ENCODE measurements at places on chromosomes 1 and 21.

- no peak for DNase-seq
Measured at GRCh38 chr1:207421078-207421477, 33.0 kb upstream of the CR2 start.

DNA sequence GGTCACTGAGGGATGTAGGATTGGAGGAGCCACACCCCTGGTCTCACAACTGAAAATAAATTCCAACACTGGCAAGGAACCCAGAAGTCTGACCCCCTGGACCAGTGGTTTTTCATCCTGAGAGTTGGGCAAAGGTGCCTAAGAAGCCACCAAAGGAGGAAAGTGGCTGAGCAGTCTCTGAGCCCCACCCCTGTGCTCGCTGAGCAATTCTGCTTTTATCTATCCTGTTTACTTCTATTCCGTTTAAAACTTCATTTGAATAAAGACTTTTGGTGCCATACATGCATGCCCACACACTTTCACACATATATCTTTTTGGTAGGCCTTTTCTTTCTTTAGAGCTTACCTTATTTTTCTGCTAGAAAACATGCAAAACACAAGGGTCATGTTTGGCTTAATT, 13.9 kb upstream of the CD53 start:
- DNase-seq: no peak

DNA sequence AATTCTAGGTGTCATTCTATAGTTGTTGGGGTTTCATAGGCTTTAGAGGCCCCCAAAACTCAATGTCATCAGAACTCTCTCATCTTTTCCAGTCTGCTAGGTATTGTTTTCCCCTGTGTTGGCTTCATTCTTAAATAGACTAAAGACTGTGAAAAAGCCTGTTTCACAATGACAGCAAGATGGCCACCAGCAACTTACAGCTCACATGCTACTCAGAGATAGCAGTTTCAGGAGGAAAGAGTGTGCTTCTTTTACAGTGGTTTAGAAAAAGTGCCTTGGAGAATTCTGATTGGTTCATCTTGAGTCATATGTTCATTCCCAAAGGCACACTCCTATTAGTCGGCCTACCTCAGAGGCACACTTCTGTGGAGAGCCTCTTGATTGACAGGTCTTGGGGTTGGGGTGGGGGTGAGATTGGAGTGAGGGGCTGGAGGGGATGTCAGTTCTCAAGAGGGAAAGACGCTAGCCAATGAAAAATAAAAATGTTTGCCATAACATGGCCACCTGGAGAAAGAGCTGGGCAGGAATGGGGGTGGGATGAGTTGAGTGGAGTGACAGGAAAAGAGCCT, 8.5 kb downstream of the IL23R start:
- no peak for DNase-seq

DNA sequence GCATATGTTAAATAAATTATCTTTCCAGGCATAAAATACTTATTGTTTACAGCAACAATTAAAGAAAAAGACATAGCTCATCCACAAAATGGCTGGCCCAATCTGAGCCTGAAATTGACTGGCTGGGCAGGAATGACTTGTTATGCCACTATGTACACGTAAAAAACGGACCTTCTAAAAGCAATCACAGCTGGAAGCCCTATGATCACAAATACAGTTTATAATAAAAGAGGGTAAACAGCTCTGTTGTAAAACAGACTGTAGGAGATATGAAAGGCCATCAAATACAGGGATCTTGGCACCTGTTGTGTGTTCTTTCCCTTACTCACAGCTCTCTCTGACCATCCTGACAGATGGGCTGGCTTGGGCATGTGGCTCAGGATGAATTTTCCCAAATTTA, 70.5 kb upstream of the DMRTA2 start:
- DNase-seq: no peak

DNA sequence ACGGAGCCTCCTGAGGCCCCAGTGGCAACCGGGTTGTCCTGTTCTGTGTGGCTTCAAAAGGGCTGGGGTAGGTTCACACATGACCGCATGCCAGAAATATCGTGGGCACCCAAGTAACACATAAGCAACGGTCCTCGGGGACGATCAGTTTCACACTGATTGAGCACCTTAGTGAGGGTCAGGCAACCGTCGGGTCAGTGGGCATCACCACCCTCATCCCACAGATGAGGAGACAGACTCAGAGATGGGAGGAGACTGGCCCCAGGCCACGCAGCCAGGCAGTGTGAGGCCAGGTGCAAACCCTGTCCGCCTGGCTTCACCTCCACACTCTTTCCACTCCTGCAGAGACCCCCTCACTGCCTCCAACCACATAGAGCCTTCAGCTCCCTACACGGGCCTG, 309.8 kb downstream of the MATN1 start:
- DNase-seq: peak; percentile 30

GRCh38 chr1:184820218-184820750, 65.6 kb upstream of the EDEM3 start:
- DNase-seq: no peak

DNA sequence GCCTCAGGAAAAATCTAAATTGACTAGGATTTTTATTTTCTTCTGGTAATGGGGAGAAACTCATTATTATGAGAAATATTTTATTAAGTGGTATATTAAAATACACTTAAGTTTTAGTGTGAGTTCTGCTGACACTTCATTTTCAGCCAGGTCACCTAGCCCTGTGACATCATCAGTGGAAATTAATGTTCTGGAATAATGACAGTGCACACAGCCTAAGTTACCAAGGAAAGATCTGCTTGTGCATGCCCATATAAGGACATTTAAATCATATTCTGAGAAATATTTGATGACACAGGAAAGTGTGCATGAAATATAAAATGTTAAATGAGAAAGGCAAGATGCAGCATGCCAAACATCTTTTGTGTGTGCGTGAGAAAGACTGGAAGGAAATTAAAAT, 102.0 kb downstream of the KIF14 start:
- DNase-seq: no peak

GRCh38 chr21:14741256-14741655, 195.1 kb upstream of the SAMSN1 start:
- DNase-seq: no peak

GRCh38 chr1:89311757-89312156, 39.1 kb upstream of the GBP5 start:
- no peak for DNase-seq
